ENCODE measurements at places on chromosomes 6 and 20.

DNA sequence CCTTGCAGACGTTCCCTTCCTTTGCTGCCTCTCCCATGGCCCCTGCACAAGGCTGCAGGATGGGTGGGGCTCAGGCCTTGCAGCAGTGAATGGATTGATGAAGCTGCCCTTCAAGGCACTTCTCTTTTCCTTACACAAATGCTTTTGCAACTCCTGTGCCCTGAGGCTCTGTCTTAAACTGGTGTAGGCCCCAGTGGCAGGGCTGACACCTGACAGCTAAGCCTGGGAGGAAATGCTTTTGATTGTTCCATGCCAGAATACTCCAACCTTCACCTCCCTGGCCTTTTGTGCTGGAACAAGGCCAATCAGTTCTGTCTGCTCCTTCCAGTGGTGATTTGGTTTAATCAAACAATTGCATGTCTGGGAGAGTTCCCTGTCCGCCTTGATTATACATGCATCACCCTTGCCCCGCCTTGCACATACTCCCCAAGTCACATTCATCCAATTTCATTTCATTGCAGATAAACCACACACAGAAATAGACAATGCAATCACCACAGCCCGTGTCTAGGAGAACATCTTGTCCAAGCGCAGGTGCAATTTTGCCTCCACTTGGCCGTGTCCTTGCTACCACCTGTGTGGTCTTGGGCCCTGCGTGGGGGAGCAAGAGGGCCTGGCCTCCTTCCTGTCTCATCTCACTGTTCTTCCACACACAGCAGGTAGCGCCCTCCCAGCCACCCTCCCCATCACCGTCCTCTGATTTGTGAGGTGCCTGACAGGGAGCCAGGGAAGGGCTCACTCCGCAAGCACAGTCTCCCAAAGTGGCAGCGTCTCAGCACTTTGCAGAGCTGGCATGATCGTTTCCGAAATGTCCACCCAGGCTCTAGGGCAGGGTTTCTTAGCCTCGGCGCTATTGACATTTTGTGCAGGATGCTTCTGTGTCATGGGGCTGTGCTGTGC lies 120.4 kb downstream of the CDH26 start:
- no peak for DNase-seq

GRCh38 chr20:61609461-61609860 lies 357.4 kb downstream of the CDH4 start:
- no peak for DNase-seq

GRCh38 chr6:156866220-156867015 lies 89.2 kb downstream of the ARID1B start:
- DNase-seq = no peak

- no peak for DNase-seq
Measured at GRCh38 chr6:6994796-6995195, 113.0 kb upstream of the RREB1 start.

GRCh38 chr6:36130667-36131510 lies 576 bp downstream of the MAPK13 start:
- DNase-seq = no peak

DNA sequence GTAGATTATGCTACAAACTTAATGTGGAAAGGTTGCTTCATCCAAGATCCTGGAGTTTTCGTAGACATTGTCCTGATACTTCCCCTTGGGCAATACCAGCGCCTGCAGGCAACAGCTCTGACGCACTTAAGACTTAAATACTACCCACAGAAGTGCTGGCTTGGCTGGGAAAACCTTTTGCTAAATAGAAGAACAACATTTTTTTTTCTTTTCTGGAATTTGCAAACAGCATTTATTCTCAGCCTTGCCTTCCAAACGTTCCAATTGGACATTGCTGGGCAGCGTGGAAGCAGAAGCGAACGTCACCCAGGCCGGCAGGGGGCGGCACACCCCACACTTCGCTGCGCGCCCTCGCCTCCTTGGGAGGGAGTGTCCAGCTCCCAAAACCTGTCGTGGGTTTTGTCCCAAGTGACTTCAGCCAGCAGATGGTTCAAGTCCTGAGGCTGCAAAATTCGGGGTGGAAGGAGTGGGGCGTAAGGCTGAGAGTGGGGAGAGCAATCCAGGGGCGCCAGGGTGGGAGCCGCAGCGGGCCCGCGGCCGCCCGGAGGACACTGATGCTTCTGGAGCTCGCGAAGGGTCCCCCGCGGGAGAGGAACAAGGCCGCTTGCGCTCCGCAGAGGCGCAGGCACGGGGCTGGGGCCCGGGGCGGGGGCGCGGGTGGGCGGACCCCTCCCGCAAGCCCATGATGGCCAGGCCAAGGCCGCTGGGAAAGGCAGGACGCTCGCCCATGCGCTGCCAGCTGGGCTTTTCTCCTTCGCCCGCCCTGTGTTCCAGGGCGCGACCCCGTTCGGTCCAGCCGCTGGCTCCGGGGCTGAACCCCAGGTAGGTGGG lies 60.8 kb upstream of the MAP3K4 start:
- peak; percentile 22 for DNase-seq

DNA sequence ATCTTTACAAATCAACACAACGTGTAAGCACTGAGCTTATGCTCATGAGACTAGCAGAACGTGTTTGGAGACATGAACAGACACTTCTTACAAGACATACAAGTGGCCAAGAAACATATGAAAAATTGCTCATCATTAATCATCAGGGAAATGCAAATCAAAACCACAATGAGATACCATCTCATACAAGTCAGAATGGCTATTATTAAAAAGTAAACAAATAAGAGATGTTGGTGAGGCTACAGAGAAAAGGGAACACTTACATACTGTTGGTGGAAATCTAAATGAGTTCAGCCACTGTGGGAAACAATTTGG lies 327.9 kb upstream of the SOX4 start:
- no peak for DNase-seq

GRCh38 chr6:42751055-42751454 lies 5.2 kb upstream of the TBCC start:
- no peak for DNase-seq

- DNase-seq = no peak
Measured at GRCh38 chr20:23200413-23200812, 114.3 kb upstream of the CD93 start.

DNA sequence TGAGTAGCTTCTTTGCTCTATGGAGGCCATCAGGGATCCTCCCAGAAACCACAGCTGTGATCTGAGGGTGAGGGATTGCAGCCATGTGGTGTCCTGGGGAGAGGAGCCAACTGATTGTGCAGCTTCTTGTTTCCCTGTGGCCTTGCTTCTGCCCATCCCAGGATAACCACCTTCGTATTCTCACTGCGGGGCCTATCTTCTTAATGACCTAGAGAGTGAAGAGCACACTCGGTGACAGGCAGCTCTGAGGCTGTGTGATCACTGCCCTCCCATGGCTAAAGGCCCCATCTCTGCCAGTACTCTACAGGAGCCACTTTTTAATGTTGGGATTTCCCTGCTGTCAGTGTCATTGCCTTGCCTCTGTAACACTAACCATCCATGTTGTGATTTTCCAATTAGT lies 5.3 kb upstream of the RAET1L start:
- no peak for DNase-seq

DNA sequence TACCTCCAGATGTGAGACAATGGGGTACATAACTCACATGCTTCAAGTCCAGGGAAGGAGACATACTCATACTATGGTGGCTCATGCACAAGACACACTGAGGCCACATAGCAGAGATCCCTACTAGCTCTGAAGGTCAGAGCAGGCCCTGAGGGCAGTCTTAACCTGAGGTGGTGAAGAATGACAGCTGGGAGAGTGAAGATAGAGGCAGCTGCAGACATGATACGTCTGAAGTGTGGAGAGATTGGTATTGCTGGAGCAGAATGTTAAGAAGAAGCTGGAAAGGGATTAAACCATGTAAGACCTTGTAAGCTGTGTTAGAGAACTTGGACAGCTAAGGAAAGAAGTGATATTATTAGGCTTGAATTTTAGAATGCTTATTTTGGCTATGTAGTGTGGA lies 32.9 kb downstream of the PGM3 start:
- no peak for DNase-seq

- DNase-seq = no peak
Measured at GRCh38 chr6:124854338-124854922, 107.8 kb upstream of the RNF217 start.

DNA sequence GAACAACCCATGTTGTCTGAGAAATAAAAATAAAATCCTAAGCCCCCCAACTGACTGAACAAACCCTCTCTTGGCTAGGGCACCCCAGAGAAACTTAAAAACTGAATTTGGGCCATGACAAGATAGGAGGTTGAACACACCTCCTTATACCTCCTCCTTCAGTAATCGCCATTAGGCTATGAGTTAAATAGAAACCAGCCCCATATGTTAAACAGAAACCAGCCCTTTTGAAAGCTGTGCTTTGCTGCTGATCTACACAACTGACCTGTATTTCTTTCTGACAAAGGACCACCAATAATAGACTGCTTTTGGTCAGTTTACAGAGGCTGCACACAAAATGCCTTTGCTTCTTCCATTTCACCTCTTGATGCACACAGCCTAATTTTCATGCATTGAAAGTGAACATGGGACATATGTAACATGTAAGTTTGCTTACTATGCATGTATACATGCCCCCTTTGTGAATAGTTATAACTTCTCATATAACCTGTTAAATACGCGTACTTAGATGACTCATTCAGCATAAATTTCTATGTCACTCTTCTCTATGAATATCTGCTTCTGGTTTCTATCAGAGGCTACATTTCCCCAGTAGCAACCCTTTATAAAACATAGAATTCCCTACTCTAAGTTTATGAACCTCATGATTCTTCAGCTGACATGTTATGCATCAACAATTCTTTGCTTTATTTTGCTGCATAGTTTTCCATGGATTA lies 462.9 kb downstream of the COL12A1 start:
- no peak for DNase-seq

GRCh38 chr6:135475292-135475886 lies 22.2 kb downstream of the AHI1 start:
- DNase-seq = no peak

DNA sequence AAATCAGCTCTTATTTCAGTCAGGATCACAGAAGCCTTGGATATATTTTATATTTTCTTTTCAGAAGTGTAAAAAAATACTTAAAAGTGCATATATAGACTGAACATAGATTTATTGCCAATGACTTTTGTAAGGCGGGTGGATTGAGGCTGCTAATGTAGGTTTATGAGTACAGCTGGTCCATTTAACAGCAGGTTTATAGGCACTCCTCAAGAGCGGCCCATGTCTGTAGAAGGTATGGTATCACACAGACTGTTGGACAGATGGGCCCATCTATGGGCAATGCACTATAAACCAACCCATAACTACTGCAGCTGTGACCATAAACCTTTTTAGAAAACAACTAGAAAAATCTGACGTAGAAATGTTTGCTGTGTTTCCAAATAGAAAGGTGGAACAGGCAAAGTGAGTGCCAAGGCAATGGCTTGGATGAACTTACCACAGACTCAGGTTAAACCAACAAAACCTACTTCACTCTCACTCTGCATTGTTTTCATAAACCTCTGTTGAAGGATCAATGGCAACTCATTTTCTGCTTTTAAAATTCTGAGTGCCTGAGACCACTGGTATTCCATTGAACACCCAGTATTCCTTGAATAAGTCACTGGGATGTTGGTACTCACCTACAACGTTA lies 170.6 kb upstream of the EYA4 start:
- DNase-seq = no peak

DNA sequence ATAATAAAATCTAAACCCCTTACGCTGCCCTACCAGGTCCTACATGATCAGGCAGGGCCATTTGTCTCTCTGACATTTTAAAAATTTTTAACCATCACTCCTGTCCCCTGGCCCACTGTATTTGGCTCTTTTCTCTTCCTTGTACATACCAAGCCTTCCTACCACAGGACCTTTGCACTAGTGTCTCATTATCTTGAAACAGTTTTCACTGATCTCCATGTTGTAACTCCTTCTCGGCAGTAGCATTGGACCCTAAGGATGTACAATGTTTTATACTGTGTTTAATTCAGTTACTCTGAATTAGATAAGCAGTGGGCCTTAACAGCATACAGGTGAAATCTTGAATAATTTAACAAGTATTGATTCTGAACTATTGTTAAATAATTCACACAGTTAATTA lies 330.7 kb downstream of the UTRN start:
- DNase-seq = no peak

DNA sequence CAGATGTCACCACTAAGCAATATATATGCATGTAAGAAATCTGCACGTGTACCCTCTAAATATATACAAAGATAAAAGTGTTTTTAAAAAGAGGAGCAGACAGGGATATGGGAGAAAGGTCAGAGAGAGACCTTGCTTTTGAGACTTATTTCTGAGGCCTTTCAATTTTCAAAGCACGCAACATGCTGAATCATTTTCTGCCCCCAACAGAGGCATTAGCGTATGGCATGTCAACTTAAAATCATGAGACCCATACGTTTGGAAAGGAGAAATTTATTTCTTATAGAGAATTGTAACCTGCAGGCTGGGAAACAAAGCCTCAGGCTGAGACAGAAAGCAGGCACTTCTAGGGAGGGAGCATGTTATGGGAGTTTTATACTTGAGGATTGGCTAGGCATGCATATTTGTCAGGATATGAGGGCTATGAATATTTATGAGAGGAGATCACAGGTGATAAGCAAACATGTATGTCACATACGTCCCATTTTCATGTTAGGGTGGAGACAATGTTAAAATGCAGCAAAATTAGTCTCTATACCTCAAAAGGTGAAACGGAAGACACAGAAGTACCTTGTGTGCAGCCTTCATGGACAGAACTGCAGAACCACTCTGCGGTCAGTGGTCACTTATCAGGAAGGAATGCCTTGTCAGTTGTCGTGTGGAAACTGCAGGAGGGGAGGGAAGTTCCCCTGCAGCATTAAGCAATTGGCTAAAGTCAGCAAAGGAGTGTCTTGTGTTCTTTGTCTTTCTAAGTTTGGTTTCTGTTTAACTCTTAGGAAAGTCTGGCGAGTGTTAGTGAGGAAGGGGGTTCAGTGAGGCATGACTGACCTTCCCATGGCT lies 6.3 kb upstream of the GABRR2 start:
- DNase-seq = no peak

GRCh38 chr6:85192186-85192585 lies 257.7 kb upstream of the NT5E start:
- DNase-seq = no peak

- no peak for DNase-seq
Measured at GRCh38 chr6:5905431-5906339, 101.0 kb downstream of the NRN1 start.

DNA sequence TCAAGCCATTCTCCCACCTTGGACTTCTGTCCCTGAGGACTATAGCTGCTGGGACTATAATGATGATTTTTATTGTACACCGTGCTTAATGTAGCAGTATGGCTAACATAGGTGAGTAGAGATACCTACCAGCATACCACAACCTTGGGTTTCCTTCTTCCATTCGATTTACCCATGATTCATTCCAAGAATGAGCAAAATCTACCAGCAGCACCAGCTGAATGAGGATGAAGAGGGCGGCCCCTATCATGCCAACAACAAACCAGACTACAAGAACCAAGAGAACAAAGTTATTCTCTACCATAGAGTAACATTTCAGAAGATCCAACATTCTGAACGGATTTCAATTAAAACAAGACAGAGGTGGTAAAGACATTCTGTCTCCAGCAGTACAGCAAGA lies 12.1 kb downstream of the SERINC3 start:
- DNase-seq = no peak

GRCh38 chr6:14212020-14212419 lies 94.4 kb downstream of the CD83 start:
- DNase-seq = no peak

- DNase-seq = no peak
Measured at GRCh38 chr6:33623895-33624381, 2.8 kb downstream of the ITPR3 start.

- no peak for DNase-seq
Measured at GRCh38 chr6:129029778-129030177, 146.8 kb downstream of the LAMA2 start.

- no peak for DNase-seq
Measured at GRCh38 chr6:152727507-152727906, 23.1 kb upstream of the VIP start.

- DNase-seq = no peak
Measured at GRCh38 chr6:13635948-13636658, 21.0 kb downstream of the NOL7 start.

Data from activated CD4-positive, alpha-beta T cell treated with anti-CD3 and anti-CD28 coated beads, Interleukin-2, amount 50 U/mL, for 24 hours (primary cell).